ENCODE measurements at places on chromosomes 16 and 17. TPM values are rescaled to one million over a fixed set of nuclear protein-coding genes. Genes with fewer than 3 reads are reported as not detected.

Gene EEF2KMT
- total RNA-seq = 6.8 TPM

Gene ACLY
- total RNA-seq = 106 TPM

Gene CCL22
- total RNA-seq = 0.24 TPM

- H3K27me3 ChIP-seq = no peaks in the 10 kb centered on the region
- no peak overlapping the region for H3K4me3 ChIP-seq
- no peak overlapping the region for H3K27ac ChIP-seq
- peaks cover 2% of the 10 kb centered on the region for H3K4me1 ChIP-seq
- no peaks in the 10 kb centered on the region for H3K36me3 ChIP-seq
- no peak for DNase-seq
Observed at GRCh38 chr16:11057711-11058345, 113.5 kb downstream of the CLEC16A start.

GRCh38 chr17:42457107-42457792, 1.4 kb upstream of the ATP6V0A1 start:
- H3K27ac ChIP-seq = no peak overlapping the region
- H3K4me3 ChIP-seq = no peak overlapping the region
- no peaks in the 10 kb centered on the region for H3K36me3 ChIP-seq
- H3K4me1 ChIP-seq = peaks cover 7% of the 10 kb centered on the region
- DNase-seq = no peak

GRCh38 chr16:80806927-80807340, 2.5 kb upstream of the CDYL2 start:
- no peaks in the 10 kb centered on the region for H3K4me1 ChIP-seq
- no peak overlapping the region for H3K27ac ChIP-seq
- DNase-seq = no peak
- no peaks in the 10 kb centered on the region for H3K36me3 ChIP-seq

- H3K4me1 ChIP-seq = no peaks in the 10 kb centered on the region
- no peak overlapping the region for H3K27ac ChIP-seq
- H3K36me3 ChIP-seq = no peaks in the 10 kb centered on the region
- no peak for DNase-seq
- no peaks in the 10 kb centered on the region for H3K27me3 ChIP-seq
Observed at GRCh38 chr16:67339453-67339852, 12.8 kb downstream of the LRRC36 start.
